ENCODE measurements at places on chromosomes 2 and 18.

- DNase-seq: no peak
These were observed 375.6 kb upstream of the LRATD1 start for GRCh38 chr2:14256890-14257289.

DNA sequence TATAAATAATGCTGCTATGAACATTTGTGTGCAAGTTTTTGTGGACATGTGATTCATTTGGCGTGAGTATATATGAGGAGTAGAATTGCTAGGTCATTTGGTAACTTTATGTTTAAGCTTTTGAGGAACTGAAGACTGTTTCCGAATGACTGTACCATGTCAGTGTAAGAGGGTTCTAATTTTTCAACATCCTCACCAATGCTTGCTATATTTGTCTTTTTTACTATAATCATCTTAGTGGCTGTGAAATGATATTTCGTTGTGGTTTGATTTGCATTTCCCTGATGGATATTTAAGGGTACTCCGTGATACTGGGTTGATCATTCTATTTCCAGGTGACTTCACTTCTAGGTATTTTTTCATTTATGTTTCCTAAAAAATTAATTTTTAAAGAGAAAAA is 241.1 kb downstream of the BCL2 start:
- DNase-seq: no peak

GRCh38 chr18:25327584-25327983 is 24.4 kb downstream of the ZNF521 start:
- no peak for DNase-seq

DNA sequence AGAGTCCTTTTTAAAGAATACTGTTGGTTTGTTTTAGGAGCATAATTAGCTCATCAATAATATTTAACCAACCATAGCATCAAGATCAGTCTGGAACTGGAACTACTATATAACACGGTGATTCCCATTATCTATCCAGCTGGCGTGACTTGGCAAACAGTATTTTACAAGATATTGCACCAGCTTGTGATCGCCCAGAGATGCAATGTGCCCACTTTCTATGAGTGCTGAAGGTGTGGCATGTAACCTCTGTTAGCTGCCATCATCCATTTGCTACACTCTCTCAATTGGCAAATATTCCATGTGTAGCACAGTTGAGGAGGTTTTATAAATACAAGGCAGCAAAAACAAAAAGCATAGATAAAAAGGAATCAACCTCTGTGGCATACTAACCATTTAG is 64.9 kb downstream of the FIGN start:
- DNase-seq: no peak

- no peak for DNase-seq
These were observed 168.2 kb downstream of the MCFD2 start for GRCh38 chr2:46747297-46747818.

DNA sequence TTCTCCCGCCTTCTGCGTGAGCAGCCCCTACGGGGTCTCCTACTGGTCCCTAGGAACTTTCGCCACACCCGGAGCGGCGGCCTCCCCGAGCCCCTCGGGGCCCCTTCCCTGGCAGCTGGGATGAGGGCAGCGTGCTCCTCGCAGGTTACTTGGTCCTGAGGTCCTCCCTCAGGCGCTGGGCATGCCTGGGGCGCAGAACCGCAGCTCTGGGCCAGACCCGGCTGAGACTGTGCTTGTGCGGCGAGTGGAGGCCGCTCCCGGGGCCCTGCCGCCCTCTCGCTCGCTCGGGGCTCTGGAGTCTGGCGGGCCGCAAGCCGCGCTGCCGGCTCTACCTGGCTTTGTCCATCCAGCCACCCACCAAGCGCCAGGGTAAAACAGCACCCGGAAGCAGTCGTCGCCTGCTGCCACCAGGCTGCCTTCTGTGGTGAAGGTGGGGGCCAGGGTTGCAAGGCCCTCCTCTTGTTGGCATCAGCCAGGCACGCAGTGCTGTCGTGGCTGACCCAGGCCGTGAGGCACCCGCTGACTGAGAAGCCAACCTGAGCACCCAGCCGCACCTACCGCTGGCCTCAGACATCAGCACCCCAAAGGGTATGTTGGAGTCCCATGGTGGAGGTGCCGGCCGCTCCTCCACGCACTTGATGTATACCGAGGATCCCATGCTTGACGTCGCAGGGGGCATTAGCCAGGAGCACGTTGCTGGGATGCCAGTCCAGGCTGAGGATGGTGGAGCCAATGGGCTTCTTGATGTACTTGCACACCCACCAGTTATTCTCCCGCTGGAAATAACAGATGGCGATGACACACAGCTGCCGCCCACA is 46.1 kb upstream of the PTH2R start:
- no peak for DNase-seq

- DNase-seq: no peak
These were observed 36.5 kb upstream of the SNED1 start for GRCh38 chr2:240961910-240962299.

GRCh38 chr18:35696307-35696706 is 114.8 kb downstream of the GALNT1 start:
- DNase-seq: no peak

- DNase-seq: no peak
These were observed 73.9 kb downstream of the ARL4C start for GRCh38 chr2:234422981-234423431.

GRCh38 chr18:14979875-14980274 is 231.9 kb downstream of the ANKRD30B start:
- no peak for DNase-seq

GRCh38 chr18:4157352-4157751 is 297.8 kb downstream of the DLGAP1 start:
- no peak for DNase-seq

- no peak for DNase-seq
These were observed 22.3 kb downstream of the C18orf63 start for GRCh38 chr18:74337912-74338309.

GRCh38 chr18:7414459-7414858 is 152.7 kb upstream of the PTPRM start:
- no peak for DNase-seq

- no peak for DNase-seq
These were observed 181.5 kb upstream of the SCN7A start for GRCh38 chr2:166675553-166675952.

DNA sequence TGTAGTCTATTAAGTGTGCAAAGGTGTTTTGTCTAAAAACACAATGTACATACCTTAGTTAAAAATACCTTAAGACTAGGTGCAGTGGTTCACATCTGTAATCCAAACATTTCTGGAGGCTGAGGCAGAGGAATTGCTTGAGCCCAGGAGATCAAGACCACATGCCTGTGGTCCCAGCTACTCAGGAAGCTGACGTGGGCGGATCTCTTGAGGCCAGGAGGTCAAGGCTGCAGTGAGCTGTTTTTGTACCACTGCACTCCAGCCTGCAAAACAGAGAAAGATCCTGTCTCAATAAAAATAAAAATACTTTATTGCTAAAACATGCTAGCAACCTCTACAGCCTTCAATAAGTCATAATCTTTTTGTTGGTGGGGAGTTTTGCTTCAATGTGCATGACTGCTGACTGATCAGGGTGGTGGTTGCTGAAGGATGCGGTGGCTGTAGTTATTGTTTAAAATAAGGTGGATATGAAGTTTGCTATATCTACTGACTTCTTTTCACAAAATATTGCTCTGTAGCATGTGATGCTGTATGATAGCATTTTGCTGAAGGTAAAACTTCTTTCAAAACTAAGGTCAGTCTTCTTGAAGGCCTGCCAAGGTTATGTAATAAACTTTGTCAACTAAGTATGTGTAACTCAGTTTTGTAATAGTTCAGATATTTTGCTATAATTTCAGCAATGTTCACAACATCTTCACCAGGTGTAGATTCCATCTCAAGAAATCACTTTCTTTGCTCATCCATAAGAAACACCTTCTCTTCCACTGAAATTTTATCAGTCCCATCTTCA is 1238.0 kb upstream of the NRXN1 start:
- DNase-seq: no peak

GRCh38 chr2:196480653-196481323 is 158.7 kb upstream of the CCDC150 start:
- no peak for DNase-seq

- DNase-seq: no peak
These were observed 10.4 kb downstream of the CHST10 start for GRCh38 chr2:100407073-100407472.

DNA sequence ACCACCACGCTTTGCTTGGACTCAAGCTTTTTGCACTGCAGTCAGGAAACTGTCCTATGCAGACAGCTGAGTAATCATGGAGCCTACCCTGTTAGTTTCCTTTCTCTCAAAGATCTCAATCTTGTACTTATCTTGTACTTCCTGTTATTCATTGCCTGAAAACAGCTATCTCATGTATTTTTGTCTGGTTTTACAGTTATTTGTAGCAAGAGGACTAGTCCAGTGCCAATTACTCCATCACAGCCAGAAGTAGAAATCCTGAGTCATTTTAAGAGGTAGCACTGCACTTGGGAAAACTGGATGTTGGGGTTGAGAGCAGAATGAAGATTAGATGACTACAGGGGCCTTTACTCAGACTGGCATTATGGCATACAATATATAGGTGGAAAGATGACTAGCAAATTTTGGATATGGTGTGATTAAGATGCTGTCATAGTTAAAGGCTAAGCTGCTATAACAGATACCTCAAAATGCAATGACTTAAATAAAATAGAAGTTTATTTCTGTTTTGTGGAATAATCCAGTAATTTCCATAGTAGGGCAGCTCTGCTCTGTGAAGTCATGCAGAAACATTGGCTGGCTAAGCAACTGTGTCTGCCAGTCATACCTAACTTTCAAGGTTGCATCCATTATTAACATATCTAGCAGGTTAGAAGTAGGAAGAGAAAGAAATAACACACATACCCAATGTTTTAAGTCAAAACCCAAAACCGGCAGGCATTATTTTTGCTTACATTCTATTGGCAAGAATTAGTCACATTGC is 21.1 kb upstream of the CHMP3 start:
- DNase-seq: no peak

DNA sequence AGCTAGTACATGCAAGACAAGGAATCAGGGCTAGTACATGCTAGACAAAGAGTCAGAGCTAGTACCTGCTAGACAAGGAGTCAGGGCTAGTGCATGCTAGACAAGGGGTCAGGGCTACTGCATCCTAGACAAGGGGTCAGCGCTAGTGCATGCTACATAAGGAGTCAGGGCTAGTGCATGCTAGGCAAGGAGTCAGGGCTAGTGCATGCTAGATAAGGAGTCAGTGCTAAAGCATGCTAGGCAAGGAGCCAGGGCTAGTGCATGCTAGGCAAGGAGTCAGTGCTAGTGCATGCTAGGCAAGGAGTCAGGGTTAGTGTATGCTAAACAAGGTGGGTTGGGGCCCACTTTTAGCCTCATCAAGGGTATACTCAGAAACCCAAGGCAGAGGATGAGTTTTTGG is 90.1 kb upstream of the FAM136A start:
- no peak for DNase-seq

DNA sequence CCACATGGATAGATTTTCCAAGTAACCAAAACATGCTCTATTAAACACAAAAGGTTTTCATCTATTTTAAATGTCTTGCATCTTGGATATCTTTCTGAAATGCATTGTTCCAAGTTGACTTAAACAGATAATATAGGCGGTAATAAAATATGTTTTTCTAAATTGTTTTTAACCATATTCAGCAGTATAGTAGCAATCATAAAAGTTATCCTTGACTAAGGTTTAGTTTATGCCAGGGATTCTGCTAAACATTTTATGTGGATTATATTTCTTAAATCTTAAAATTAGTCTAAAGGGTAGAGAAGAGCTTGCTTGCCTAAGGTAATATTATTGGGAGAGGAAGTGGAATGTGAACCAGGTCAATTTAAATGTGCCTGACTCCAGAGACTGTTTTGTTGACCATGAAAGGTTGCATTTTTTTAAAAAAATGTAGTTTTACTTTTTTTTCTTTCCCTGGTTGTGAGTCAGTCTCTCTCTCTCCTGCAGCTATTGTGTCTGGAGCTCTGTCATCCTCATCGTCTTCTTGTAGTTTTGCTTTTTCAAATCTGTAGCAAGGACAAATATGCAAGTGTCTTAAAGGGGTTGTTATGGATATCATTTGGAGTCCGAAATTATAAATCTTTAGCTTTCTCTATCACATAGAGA is 309.1 kb upstream of the COL3A1 start:
- no peak for DNase-seq

DNA sequence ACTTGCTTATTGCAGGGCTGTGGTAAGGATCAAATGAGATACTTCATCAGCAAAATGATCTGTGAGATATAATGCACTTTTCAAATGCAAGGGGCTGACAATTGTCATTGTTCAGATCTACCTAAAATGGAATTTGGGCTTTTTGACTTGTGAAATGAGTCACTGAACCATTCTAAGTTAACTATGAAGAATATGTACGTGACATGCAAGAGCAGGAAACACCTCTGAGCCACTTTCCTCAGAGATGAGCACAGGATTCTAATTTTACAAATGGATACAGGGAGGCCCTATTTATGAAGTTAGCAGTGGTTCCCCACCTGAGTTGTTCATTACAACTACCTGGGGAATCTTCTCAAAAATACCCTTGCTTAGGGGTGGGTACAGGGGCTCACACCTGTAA is 26.7 kb downstream of the CTLA4 start:
- DNase-seq: no peak

DNA sequence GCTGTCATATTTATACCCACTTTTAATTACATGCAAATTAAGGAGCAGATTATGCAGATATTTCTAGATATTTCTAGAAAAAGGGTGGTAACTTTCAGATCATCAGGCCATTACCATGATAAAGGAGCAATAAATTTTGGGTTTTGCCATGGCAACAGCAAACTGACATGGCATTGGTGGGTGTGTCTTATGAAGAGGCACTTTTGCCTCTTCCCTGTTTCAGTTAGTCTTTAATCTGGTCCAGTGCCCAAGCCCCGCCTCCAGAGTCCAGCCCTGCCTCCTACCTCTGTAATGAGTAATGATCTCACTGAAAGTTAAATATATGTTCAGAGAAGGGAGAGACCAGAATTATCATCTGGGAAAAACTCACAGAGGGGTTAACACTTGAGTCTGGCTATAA is 124.8 kb downstream of the SCG2 start:
- no peak for DNase-seq

DNA sequence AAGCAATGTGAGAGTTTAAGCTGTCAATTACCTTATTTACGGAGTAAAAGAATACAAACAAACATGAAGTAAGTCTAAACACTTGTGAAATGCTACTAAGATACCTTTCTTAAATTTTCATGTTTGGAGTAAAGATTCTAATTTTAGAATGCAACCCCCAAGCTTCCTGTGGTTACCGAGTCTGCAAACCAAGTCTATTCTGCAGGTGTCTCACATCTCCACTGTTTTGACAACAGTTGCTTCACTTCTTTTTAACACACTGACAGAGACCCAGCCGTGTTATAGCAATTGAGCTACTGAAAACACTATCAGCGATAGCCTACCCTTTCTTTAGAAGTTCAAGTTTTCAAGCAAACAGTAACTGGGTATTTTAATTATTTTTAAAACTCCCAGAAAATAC is 608.3 kb downstream of the ERBB4 start:
- no peak for DNase-seq

DNA sequence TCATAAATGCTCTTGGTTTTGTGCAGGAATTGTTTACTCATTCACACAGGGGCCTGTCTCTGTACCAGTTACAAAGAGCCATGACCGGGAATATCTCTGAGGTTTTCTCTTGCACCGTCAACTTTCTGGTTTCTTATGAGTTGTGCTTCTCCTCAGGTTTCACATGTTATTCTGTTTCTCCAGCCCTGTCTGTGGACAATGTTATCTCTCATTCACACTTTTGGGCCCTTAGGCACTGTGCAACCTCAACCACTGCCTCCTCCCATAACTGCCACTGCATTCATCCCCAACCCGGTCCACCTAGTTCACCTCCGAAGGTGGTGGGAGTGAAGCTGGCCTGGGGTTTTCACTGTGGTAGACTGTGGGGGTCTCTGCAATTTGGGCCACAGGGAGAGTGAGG is 22.5 kb upstream of the NEDD4L start:
- no peak for DNase-seq
